Activated T-cell treated with anti-CD3 and anti-CD28 coated beads, Interleukin-2, amount 50 U/mL, for 24 hours (primary cell): ENCODE measurements at places on chromosomes 2 and 18.

DNA sequence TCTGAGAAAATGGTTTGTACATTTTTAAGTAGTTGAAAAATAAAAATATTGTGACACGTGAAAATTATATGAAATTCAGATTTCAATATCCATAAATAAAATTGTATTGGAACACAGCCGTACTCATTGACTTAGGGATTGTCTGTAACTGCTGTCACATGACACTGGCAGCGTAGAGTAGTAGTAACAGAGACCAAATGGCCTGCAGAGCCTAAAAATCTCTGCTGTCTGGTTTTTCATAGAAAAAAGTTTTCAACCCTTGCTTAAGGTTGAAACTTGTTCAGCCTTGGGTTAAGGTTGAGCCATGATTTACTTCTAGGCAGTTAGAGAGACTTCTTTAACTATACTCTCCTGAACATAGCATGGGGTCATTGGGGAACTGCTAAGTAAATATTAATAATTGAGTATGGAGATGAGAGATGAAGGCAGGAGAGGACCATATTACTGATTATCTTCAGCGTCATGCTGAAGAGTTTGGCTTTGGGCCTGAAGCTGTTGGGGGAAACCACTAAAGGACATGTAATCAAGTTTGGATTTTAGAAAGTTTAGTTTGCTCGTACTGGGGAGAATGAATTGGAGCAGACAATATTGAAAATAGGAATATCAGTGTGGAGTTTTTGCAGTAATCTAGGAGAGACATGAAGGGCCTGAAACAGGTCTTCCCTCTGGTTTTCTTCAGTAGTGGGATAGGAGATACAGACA, 16.2 kb downstream of the EML4 start:
- H3K4me1 ChIP-seq = peaks cover 82% of the 10 kb centered on the region
- DNase-seq = no peak
- H3K36me3 ChIP-seq = peaks cover 39% of the 10 kb centered on the region
- peak overlapping the region; percentile 6 for H3K27ac ChIP-seq
- no peak overlapping the region for H3K4me3 ChIP-seq

GRCh38 chr2:7881466-7881865, 800.4 kb upstream of the ID2 start:
- no peaks in the 10 kb centered on the region for H3K36me3 ChIP-seq
- no peaks in the 10 kb centered on the region for H3K4me1 ChIP-seq
- no peak overlapping the region for H3K4me3 ChIP-seq
- no peaks in the 10 kb centered on the region for H3K27me3 ChIP-seq
- no peak for DNase-seq

- DNase-seq = no peak
- no peak overlapping the region for H3K4me3 ChIP-seq
- no peak overlapping the region for H3K27ac ChIP-seq
- no peaks in the 10 kb centered on the region for H3K4me1 ChIP-seq
- H3K36me3 ChIP-seq = no peaks in the 10 kb centered on the region
Measured at GRCh38 chr2:35447215-35447614, 908.4 kb upstream of the CRIM1 start.

DNA sequence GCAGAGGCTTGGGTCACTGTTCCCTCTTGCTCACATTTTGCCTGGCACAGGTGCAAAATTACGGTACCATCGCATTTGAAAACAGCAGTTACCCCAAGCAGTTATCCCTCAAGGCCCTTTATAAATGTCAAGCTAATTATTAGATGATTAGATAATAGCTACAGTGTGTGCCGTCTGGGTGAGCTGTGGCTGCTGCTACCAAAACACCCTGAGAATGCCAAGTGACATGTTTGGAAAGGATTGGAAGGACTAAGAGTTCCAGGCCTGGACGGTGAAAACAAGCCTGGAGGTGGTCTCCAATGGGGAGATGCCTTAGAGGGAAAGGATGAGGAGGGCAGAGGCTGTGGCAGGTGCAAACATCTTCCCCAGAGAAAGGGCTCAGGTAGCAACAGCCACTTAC, 120.6 kb downstream of the CAPN13 start:
- H3K27me3 ChIP-seq = no peaks in the 10 kb centered on the region
- no peak for DNase-seq
- H3K36me3 ChIP-seq = no peaks in the 10 kb centered on the region
- no peak overlapping the region for H3K4me3 ChIP-seq
- no peaks in the 10 kb centered on the region for H3K4me1 ChIP-seq

DNA sequence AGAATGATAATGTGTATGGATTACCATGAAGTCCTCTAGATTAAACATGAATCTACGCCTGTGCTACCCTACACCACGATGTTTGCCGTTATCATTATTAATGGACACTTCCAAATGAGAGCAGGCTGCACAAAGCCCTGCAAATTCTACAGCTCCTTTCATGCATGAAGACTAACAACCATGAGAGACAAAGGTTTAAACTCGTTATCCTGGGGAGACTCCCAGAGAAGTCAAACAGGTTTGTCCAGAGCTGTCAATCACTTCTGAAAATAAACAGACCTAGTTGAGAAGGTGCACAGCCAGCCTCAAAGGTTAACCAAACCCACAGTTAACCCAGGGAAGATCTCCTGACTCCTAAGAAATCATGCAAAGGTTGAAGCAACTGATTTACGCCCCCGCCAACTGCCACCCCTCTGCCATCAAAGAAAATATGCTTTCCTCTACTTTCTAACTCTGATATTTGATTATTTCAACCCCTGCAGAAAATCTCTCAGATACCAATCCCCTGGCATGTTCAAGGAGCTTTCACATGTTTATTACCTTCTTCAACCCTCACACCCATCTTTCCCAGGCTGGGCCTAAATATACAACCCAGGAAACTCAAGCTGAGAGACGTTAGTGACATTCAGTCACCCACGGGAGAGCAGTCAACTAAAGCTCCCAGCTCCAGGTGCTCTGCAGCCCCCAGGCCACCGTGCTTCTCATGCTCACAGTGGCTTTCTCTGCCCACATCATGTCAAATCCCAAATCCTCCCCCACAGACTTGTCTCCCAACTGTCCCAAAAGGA, 35.9 kb downstream of the MYO5B start:
- H3K27me3 ChIP-seq = peaks cover 47% of the 10 kb centered on the region
- H3K27ac ChIP-seq = no peak overlapping the region
- no peaks in the 10 kb centered on the region for H3K4me1 ChIP-seq
- no peaks in the 10 kb centered on the region for H3K36me3 ChIP-seq
- no peak overlapping the region for H3K4me3 ChIP-seq
- DNase-seq = no peak

- no peak overlapping the region for H3K27ac ChIP-seq
- no peaks in the 10 kb centered on the region for H3K27me3 ChIP-seq
- no peaks in the 10 kb centered on the region for H3K4me1 ChIP-seq
- H3K36me3 ChIP-seq = no peaks in the 10 kb centered on the region
- no peak overlapping the region for H3K4me3 ChIP-seq
Measured at GRCh38 chr18:67977067-67977616, 460.6 kb upstream of the DSEL start.

DNA sequence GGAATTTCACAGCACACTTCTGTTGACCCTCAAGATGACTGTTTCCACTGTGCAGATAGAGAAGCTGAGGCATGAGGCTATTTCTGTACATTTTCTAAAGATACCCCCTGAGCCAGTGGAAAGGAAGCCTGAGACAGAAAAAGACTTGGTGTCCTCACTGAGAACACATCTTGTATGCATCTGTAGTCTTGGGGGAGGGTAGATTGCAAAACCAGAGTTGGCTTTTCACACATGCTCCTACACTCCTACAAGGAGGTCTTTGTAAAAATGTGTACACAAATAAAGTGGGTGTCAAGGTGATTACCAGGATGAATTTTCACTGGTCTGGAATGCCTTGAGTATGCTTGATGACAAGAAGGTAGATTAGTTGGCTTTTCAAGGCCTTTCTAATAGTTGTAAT, 98.0 kb downstream of the KCTD18 start:
- no peak for DNase-seq
- H3K27ac ChIP-seq = no peak overlapping the region
- no peak overlapping the region for H3K4me3 ChIP-seq
- H3K4me1 ChIP-seq = peaks cover 14% of the 10 kb centered on the region

GRCh38 chr2:46252891-46253659, 44.1 kb upstream of the EPAS1 start:
- no peaks in the 10 kb centered on the region for H3K27me3 ChIP-seq
- peaks cover 4% of the 10 kb centered on the region for H3K4me1 ChIP-seq
- no peak overlapping the region for H3K4me3 ChIP-seq

DNA sequence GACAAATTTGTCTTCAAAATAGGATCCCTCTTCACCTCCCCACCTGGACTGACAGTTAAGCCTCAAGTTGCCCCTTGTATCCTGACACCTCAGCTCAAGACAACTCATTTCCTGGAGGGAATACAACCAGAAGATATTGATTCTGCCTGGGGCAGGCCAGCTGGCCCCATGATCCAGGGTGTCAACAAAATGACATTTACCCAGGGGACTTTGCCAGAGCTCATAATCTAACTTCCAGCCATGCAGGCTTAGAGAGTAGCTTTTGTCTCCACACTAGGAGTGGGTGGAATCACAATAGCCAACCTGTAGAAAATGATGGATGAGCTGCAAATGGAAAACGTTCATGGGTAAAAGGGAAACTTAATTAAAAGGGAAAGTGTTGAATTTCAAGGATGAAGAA, 220.1 kb upstream of the DPP10 start:
- no peaks in the 10 kb centered on the region for H3K36me3 ChIP-seq
- H3K27ac ChIP-seq = no peak overlapping the region
- peaks cover 16% of the 10 kb centered on the region for H3K27me3 ChIP-seq

DNA sequence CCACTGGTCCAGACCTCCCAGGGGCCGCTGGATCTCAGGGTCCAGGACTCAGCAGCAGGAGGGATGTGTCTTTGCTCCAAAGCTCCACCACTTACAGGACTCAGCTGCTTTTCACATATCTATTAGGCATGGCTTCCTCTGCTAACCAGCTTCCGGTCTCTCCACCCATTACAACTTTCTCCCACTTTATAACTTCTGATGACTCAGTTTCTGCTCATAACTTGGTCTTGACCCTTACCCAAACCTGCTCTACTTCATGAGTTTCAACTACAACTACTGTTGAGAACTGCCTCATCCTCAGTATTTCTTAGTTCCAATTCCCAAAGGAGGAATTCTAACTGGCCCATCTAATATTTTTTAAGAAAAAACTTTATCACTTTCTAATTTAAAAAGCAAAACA, 17.2 kb downstream of the SULT1C2 start:
- H3K36me3 ChIP-seq = no peaks in the 10 kb centered on the region
- no peak overlapping the region for H3K4me3 ChIP-seq
- no peak for DNase-seq
- H3K4me1 ChIP-seq = peaks cover 1% of the 10 kb centered on the region
- peaks cover 7% of the 10 kb centered on the region for H3K27me3 ChIP-seq
- no peak overlapping the region for H3K27ac ChIP-seq

GRCh38 chr18:50859793-50860555, 18.9 kb upstream of the ME2 start:
- no peaks in the 10 kb centered on the region for H3K36me3 ChIP-seq
- no peaks in the 10 kb centered on the region for H3K4me1 ChIP-seq
- H3K4me3 ChIP-seq = no peak overlapping the region
- DNase-seq = no peak
- H3K27me3 ChIP-seq = peaks cover 3% of the 10 kb centered on the region

- DNase-seq = no peak
- peak overlapping the region; percentile 5 for H3K27ac ChIP-seq
- H3K4me3 ChIP-seq = no peak overlapping the region
- peaks cover 21% of the 10 kb centered on the region for H3K4me1 ChIP-seq
- H3K36me3 ChIP-seq = no peaks in the 10 kb centered on the region
- H3K27me3 ChIP-seq = no peaks in the 10 kb centered on the region
Measured at GRCh38 chr18:3340015-3340681, 78.2 kb downstream of the MYL12B start.

DNA sequence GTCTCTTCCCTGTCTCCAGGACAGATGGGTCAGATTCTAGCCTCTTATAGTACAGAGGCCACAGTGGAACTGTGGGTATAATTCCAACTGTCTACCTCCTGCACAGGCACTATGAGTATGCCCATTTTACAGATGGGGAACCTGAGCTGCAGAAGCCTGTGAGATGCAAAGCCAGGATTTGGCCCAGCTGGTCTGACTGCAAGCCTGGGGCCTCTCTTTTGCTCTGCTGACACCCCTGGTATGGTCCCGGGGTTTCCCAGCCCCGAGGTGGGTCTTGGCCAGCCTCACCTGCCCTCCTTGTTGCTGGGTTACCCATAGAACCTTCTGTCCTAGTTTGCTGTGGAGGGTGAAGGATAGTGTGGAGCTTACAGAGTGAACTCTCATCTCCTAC, 9.8 kb downstream of the HS6ST1 start:
- no peaks in the 10 kb centered on the region for H3K27me3 ChIP-seq
- H3K4me3 ChIP-seq = no peak overlapping the region
- H3K4me1 ChIP-seq = peaks cover 33% of the 10 kb centered on the region
- no peak for DNase-seq
- no peak overlapping the region for H3K27ac ChIP-seq
- H3K36me3 ChIP-seq = peaks cover 10% of the 10 kb centered on the region

- H3K36me3 ChIP-seq = no peaks in the 10 kb centered on the region
- DNase-seq = no peak
- peaks cover 52% of the 10 kb centered on the region for H3K27me3 ChIP-seq
- peaks cover 25% of the 10 kb centered on the region for H3K4me1 ChIP-seq
- no peak overlapping the region for H3K27ac ChIP-seq
- peak overlapping the region; percentile 61 for H3K4me3 ChIP-seq
Measured at GRCh38 chr2:212539072-212539880, 674 bp upstream of the ERBB4 start.

- H3K27me3 ChIP-seq = peaks cover 5% of the 10 kb centered on the region
- no peak overlapping the region for H3K27ac ChIP-seq
- H3K36me3 ChIP-seq = no peaks in the 10 kb centered on the region
- DNase-seq = no peak
- H3K4me3 ChIP-seq = no peak overlapping the region
Measured at GRCh38 chr18:75854174-75854573, 426.7 kb upstream of the SMIM21 start.

- peaks cover 4% of the 10 kb centered on the region for H3K4me1 ChIP-seq
- no peak overlapping the region for H3K27ac ChIP-seq
- DNase-seq = no peak
- peaks cover 2% of the 10 kb centered on the region for H3K27me3 ChIP-seq
- H3K4me3 ChIP-seq = no peak overlapping the region
Measured at GRCh38 chr2:7281231-7282201, 364.3 kb downstream of the RNF144A start.

- no peaks in the 10 kb centered on the region for H3K36me3 ChIP-seq
- no peak for DNase-seq
- H3K4me3 ChIP-seq = no peak overlapping the region
- H3K27ac ChIP-seq = no peak overlapping the region
Measured at GRCh38 chr18:57210716-57211411, 64.0 kb downstream of the BOD1L2 start.

GRCh38 chr2:78980152-78980465, 45.4 kb upstream of the REG3G start:
- DNase-seq = no peak
- H3K4me3 ChIP-seq = no peak overlapping the region
- no peaks in the 10 kb centered on the region for H3K27me3 ChIP-seq
- no peaks in the 10 kb centered on the region for H3K36me3 ChIP-seq

GRCh38 chr18:54284535-54284934, 15.2 kb downstream of the POLI start:
- no peak for DNase-seq
- H3K36me3 ChIP-seq = peaks cover 75% of the 10 kb centered on the region

GRCh38 chr2:225002656-225003045, 39.6 kb downstream of the DOCK10 start:
- peak overlapping the region; percentile 90 for H3K27ac ChIP-seq
- H3K4me3 ChIP-seq = no peak overlapping the region
- H3K36me3 ChIP-seq = peaks cover 33% of the 10 kb centered on the region
- DNase-seq = no peak
- no peaks in the 10 kb centered on the region for H3K27me3 ChIP-seq

- DNase-seq = no peak
- no peak overlapping the region for H3K27ac ChIP-seq
- no peaks in the 10 kb centered on the region for H3K36me3 ChIP-seq
- H3K4me1 ChIP-seq = no peaks in the 10 kb centered on the region
- no peak overlapping the region for H3K4me3 ChIP-seq
Measured at GRCh38 chr2:209451209-209451834, 27.5 kb downstream of the MAP2 start.
